ENCODE measurements at places on chromosomes 3 and 15. TPM values are rescaled to one million over a fixed set of nuclear protein-coding genes. Genes with fewer than 3 reads are reported as not detected.

Gene DPPA4
- total RNA-seq = 11.4 TPM

GRCh38 chr3:66494959-66495667 lies 5.7 kb downstream of the LRIG1 start:
- H3K27me3 ChIP-seq = no peaks in the 10 kb centered on the region
- H3K27ac ChIP-seq = no peak overlapping the region
- no peaks in the 10 kb centered on the region for H3K36me3 ChIP-seq
- no peak overlapping the region for H3K4me3 ChIP-seq
- peaks cover 45% of the 10 kb centered on the region for H3K4me1 ChIP-seq

Gene SH3BP5
- 16.3 TPM for total RNA-seq

- no peaks in the 10 kb centered on the region for H3K27me3 ChIP-seq
- H3K27ac ChIP-seq = no peak overlapping the region
Observed at GRCh38 chr3:133121450-133121849, 83.3 kb downstream of the TMEM108 start.

DNA sequence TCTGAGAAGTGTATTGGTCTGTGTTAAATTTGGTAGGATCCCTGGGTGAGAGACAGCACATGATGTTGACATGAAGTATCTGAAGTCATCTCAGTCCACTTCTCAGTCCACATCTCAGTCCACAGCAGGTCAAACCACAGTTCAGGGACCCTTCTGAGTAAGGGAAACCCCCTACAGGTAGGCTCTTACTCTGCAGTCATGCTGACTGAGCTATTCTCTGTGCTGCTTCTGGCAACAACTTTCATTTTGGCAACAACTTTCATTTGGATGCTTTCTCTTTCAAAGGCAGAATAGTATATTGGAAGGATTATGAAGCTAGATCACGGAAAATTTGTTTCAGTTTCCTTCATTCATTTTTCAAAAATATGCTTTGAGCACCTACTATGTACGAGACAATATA lies 178.2 kb upstream of the GOLIM4 start:
- H3K27me3 ChIP-seq = no peaks in the 10 kb centered on the region
- H3K4me1 ChIP-seq = no peaks in the 10 kb centered on the region
- no peaks in the 10 kb centered on the region for H3K36me3 ChIP-seq

Gene LNP1
- total RNA-seq = 4.3 TPM

- no peak for DNase-seq
- no peaks in the 10 kb centered on the region for H3K36me3 ChIP-seq
- H3K27me3 ChIP-seq = no peaks in the 10 kb centered on the region
- peaks cover 5% of the 10 kb centered on the region for H3K4me1 ChIP-seq
- no peak overlapping the region for H3K27ac ChIP-seq
Observed at GRCh38 chr15:78004222-78004727, 73.2 kb downstream of the TBC1D2B start.

GRCh38 chr3:63631670-63632069 lies 20.8 kb upstream of the SNTN start:
- H3K4me1 ChIP-seq = no peaks in the 10 kb centered on the region
- H3K36me3 ChIP-seq = no peaks in the 10 kb centered on the region

DNA sequence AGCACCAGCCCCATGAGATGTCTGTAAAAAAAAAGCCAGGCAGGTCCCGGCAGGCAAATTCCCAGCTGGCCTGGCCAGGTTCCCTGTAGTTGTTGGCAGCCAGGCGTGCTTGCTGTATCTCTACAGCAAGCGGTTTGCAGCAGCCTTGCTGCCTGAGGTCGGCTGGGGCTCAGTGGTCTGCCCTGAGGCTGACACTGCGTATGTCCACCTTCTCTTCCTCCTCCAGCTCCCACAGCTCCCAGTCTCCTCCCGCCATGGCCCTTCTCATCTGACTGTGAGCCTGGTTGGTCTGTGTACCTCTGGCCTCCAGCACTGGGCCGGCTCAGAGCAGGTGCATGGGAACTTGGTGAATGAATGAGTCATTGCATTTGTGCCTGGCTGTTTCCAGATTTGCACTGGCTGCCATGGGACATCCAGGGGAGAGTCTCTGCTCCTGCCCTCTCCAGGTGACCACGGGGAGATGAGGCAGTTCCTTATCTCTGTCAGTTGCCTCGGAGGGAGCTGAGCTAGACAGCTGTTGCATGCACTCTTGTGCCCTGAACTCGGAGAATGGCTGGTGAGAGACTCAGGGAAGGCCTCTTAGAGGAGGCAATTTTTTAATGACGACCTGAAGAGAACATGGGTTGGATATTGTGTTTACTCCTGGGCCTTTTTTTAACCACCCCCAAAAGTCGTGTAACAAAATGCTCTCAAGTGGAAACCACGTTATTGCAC lies 43.0 kb downstream of the SPSB4 start:
- H3K27ac ChIP-seq = no peak overlapping the region
- no peaks in the 10 kb centered on the region for H3K36me3 ChIP-seq
- no peak for DNase-seq
- no peak overlapping the region for H3K4me3 ChIP-seq
